ENCODE measurements at places on chromosomes 2 and 18.

GRCh38 chr2:55992455-55992854 is 68.9 kb upstream of the EFEMP1 start:
- no peak for DNase-seq

GRCh38 chr2:149606251-149606811 is 18.8 kb upstream of the MMADHC start:
- no peak for DNase-seq

GRCh38 chr2:148042219-148042618 is 21.3 kb downstream of the MBD5 start:
- DNase-seq: no peak

DNA sequence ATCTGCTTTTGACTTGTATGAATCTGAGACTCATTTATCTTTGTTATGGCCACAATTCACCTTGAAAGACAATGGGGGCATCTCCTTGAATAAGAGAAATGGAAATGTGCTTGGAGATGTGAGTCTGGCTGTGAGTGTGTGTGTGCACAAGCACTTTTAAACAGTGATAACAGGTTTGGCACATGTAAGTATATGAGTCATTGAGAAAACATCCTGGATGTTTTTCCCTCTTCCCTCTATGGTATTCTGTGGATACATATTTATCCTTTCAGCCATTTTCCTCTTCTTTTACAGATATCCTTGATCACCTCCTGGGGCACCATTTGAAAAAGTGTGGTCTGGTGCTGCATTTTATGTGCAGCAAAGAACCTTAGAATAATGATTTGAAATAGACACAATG is 317.3 kb upstream of the THUMPD2 start:
- no peak for DNase-seq

DNA sequence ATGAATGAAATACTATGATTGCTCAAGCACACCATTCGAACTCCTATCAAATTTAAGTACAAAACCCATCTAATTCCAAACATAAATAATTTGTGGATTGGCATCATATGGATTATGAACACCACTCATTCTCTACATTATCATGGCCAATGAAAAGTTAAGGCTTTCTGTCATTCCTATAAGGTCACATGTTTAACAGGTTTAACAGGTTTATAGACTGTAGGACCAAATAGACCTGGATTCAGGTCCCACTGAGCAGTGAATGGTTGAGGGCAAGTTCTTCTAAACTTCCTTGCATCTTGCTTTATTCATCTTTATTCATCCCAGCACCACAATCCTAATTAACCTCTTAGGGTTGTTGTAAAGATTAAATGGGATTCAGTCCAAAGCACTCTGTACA is 33.4 kb downstream of the FBXO36 start:
- DNase-seq: no peak

DNA sequence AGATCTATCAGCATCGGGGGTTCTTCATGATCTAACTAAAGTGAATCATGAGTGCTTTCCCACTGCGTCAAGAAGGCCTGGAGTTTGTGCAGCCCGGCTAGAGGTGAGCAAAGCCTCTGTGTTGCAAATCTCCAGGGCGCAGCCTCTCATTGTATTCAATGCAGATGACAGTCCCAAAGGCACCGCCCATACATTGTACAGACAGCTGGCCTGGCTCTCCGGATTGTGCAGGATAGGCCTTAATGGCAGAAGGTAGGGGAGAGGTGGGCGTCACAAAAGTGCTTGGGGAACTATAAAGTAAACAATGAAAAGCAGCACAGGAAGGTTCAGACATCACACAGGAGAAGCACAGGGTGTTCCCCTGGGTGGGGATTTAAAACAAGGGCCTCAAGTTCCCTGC is 907 bp upstream of the GYPC start:
- DNase-seq: no peak

DNA sequence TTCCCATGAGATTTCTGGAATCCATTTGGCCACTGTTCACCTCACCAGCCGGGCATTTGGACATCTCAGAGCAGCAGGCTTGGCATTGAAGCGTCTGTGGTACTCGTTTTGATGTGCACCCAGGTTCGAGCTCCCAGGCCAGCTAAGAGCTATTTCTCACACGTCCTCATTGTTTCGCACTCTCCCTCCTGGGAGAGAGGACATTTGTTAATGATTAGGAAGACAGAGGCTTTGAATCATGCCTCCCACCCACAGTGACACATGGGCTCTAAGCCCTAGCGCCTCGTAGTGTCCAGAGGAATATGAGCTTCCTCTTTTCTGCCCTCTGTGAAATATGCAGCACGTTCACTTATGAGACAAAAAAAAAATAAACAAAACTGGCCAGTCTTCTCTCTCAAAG is 361.8 kb downstream of the RND3 start:
- no peak for DNase-seq

GRCh38 chr18:41660654-41661053 is 294.4 kb upstream of the PIK3C3 start:
- DNase-seq: no peak

DNA sequence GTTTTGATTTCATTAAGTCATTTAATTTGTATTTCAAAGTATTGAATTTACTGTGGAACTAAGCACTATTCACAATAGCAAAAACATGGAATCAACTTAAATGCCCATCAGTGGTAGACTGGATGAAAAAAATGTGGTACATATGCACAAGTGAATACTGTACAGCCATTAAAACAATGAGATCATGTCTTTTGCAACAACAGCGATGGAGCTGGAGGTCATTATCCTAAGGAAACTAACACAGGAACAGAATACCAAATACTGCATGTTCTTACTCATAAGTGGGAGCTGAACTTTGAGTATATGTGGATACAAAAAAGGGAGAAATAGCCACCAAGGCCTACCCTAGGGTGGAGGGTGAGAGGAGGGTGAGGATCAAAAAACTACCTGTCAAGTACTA is 164.4 kb downstream of the BABAM2 start:
- no peak for DNase-seq

DNA sequence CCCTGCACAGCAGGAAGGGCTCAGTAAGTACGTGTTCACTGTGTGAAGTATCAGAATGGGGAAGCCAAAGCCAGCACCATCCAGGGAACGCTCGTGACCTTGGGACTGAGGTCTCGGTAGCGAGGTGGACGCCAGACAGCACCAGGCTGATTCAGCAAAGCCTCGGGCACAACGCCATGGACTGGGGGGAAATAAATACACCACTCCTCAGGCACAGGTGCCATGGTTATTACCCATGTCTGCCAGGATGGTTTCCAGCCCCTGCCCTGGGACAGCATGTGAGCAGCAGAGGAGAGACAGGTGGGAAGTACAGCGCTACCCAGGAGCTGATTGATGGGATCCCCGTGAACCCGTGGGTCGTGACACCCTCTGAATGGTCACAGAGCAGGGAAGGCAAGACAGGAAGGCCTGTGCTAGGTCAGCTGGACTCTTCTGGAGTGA is 53.0 kb downstream of the REEP1 start:
- no peak for DNase-seq

DNA sequence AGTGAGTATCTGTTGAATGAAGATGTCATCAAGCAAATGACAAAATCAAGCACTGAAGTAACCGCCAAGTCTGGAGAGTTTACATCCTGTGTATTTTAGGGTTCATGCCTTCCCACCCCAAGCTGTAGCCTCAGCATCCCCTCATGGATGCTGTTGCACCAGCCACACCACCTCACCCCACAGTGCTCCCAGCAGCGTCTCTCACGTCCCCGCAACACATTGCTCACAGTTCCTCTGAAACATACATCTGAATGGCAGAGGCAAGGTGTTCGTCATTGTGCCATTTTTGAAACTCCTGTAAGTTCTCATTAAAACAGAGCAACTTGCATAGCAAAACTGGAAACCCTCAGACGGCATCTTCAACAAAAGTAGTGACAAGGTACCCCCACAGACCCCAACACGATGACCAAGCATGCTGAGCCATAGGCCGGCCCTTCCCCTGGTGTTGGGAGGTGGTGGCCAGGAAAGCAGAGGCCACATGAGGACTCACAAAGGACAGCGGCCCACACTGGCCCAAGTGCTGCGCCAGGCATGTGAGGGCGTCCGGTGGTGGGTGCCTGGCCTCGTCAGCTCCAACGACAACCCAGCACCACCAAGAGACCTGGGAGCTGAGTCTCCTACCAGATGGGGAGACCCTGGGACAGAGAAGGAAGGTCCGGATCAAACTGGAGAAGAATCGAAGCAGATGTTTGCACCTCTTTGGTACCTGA is 456.5 kb downstream of the EIPR1 start:
- no peak for DNase-seq

- DNase-seq: peak; percentile 7
Observed at GRCh38 chr2:232488721-232489300, 1.2 kb upstream of the ECEL1 start.

- DNase-seq: no peak
Observed at GRCh38 chr2:199744260-199744659, 106.7 kb downstream of the FTCDNL1 start.

- no peak for DNase-seq
Observed at GRCh38 chr2:228681426-228681825, 499.9 kb upstream of the SPHKAP start.

DNA sequence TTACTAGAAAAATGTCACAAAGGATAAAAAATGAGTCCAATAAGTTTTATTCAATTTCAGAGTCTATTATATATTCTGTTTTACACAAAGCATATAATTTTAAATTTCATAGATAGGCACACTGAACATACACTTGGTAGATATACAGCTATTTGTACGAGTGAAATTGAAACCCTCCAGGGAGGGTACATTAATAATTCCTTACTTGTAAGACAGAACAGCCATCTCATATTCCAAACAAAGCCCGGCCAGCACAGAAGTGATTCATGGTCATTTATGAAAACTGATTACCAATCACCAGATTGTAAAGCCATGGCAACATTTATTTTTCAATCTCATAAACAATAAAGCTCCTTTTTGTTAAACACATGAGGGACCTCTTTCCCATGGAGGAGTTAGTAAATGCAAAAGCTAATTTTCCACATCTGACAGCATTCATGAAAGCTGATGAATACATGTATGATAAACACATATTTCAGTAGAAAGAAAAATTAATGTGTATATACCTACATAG is 190.6 kb downstream of the TDRD15 start:
- DNase-seq: no peak

- DNase-seq: no peak
Observed at GRCh38 chr18:23291456-23292205, 156.3 kb downstream of the CABLES1 start.

GRCh38 chr2:84879584-84880394 is 1.1 kb downstream of the TRABD2A start:
- DNase-seq: peak; percentile 55

DNA sequence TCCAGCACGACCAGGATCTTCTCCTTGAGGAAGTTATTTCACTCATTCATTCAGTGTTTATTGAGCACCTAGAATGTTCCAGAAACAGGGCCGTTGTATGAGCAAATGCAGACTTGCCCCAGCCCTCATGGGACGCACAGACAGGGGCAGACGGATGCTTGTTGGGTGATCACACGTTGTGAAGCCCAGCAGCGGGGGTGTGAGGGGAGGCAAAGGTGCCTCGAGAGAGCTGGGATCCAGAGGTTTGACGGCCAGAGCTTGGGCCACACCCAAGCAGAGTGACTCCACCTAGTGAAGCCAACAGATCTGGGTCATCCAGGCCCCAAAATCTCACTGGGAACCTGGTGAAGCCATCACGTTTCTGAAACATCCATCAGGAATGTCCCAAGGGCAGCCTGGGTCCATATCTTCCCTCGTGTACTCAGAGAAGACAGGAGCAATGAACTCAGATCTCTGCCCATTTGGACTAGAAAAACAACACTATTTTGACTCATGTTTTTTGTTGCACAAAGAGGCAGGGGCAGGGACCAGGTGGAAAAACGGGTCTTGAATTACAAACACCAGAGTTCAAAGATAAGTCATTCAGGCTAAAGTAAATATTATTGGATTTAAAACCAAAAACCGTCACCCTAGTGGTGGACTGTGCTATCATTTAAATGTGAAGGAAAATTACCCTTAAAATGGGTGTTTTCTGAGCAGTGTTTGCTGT is 54.9 kb upstream of the RBM44 start:
- DNase-seq: no peak

DNA sequence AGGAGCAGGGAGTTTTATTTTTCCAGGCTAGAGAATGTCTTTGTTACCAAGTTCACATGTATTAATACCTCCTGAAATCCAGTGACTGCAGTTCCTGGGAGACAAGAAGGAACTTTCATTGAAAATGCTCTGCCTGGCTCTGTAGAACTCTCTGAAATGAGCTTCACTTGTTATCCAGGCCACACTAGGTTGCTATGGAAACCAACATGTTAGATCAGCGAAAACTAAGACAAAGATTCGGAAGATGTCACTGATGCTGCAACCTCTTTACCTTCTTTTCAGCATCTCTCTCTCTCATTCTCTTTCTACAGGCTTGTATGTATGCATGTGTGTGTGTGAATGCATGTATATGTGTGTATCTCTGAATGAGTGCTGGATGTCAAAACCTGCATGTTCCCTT is 218.5 kb downstream of the TRIB2 start:
- no peak for DNase-seq

GRCh38 chr2:134642938-134643337 is 75.9 kb downstream of the TMEM163 start:
- no peak for DNase-seq

DNA sequence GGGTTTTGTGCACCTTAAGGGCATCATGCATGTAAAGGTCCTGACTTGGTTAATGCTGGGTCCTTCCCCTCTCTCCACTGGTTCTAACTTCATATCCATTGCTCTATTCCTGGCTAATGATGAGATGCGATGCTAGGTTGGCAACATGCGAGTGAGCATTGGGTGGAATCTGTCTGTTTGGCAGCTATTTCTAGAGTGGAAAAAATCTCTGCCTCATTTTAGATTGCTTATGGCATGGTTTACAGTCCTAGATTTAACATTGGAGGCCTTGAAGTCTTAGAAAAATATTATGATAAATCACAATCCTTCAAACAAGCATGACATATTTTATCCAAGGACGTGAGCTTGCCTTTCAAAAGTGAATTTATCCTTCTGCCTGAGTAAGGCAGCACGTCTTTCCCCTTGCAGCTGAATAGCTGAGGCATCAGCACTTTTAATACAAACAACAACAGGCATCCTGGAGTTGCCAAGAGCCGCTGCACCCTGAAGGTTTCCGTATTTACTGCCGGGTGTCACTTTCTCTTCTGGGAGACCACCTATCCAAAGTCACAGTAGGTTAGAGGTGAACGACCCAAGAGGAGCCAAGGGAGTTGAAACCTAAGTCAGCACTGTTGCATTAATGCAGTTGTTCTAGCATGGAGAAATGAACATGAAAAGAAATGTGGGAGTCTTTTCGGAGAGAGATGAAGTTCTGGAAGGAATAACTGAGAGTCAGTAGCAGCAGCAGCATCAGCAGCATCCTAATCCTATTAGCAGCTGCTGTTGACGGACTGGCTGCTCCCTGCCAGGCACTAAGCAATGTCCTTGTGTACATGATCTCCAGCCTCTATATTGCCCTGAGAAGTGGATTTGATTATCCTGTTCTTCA is 78.4 kb downstream of the MAPK4 start:
- no peak for DNase-seq

DNA sequence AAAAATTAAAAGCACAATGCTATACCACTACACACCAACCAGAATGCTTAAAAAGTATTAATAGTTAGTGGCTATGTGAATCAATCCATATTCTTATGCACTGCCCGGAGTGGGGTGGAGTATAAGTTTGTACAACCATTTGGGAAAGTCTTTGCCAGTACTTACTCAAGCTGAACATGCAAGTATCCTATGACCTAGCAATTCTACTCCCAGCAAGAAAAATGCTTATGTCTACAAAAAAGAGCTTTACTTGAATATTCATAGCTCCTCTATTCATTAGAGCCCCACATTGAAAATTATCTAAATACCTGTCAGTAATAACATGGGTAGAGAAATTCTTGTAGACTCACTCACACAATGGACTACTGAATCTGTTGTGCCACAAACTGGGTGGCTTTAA is 21.4 kb upstream of the CNOT11 start:
- no peak for DNase-seq
